Stimulated activated CD4-positive, alpha-beta T cell treated with anti-CD3 and anti-CD28 coated beads, Interleukin-2, amount 100 ng/mL, for 48 hours (primary cell): ENCODE measurements at places on chromosomes 4 and X.

DNA sequence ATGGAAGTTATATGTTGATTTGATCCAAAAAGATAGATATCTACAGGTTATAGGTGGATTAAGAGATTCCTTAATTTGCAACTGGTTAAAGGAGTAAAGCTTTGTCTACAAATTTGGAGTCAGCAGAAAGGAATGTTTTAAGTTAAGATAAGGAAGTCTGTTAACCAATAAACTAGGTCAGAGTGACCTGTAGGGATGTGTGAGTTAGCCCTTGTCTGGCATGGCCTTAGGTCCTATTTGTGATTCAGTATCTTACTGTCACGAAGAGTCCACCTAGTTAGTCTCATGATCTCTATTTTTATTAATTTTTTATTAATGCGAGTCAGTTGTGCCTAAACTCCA, 230.8 kb downstream of the INPP4B start:
- no peak for DNase-seq

- DNase-seq = peak; percentile 15
Measured at GRCh38 chr4:143406523-143406922, 69.8 kb downstream of the GAB1 start.

GRCh38 chrX:69051901-69052300, 113.4 kb downstream of the PJA1 start:
- DNase-seq = no peak

DNA sequence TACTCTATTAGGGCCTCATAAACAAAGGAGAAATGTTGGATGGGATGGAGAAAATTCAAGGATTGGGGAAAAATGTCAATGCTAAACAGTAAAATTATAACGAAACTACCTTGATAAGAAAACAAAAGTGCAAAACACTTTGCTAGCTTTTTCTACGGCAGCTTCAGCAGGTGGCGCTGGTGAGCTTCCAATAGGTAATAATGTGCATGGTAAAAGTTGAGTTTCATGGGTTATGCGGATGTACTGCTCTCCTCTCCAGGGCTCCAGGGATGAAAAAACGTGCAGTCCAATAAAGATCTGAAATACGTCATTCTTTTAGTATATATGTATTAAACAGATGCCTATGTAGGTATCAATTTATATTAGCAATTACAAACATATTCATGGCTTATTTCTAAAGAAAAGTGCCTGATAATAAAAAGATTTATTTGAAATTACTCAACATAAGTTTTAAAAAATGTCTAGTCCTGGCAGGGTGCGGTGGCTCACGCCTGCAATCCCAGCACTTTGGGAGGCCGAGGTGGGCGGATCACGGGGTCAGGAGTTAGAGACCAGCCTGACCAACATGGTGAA, 239.6 kb downstream of the GRXCR1 start:
- peak; percentile 39 for DNase-seq

- DNase-seq = peak; percentile 32
Measured at GRCh38 chr4:70704215-70704930, 16.0 kb downstream of the UTP3 start.

DNA sequence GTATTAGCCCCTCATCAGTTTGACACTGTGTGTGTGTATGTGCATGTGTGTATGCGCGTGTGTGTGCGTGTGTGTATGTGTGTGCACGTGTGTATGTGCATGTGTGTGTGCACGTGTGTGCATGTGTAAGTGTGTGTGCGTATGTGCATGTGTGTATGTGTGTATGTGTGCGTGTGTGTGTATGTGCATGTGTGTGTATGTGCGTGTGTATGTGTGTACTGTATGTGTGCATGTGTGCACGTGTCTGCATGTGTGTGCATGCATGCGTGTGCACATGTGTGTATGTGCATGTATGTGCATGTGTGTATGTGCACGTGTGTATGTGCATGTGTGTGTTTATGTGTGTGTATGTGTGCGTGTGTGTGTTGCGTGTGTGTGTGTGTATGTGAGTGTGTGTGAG, 31.1 kb upstream of the MXRA5 start:
- DNase-seq = no peak

DNA sequence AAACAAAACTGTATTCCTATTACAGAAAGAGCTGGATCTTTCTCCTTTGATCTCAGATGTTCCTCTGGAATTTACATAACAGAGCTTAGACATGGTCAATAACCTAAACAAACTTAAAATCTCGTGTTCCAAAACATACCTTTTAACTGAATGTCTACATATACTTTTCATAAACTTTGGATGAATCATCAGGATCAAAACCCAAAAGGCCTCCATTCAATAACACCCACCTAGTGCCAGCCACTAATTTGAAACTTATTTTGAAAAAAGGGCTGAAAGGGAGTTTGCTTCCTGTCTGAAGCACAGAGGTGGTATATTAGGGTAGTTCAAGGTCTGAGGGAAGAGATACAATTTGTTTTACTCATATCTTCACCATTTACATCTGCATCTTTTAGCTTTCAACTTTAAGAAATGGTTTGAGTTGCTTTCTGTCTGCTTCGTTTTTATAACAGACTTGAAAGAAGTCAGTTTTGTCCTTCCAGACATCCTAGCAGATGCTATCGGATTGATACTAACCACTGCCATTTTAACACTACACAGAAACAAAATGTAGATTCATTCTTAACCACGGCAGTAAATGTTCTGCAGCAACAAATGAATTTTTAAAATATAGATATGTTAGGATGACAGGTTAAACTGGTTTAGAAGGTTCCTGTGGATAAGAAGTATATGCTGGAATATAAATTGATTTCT, 242.8 kb upstream of the DKK2 start:
- no peak for DNase-seq

DNA sequence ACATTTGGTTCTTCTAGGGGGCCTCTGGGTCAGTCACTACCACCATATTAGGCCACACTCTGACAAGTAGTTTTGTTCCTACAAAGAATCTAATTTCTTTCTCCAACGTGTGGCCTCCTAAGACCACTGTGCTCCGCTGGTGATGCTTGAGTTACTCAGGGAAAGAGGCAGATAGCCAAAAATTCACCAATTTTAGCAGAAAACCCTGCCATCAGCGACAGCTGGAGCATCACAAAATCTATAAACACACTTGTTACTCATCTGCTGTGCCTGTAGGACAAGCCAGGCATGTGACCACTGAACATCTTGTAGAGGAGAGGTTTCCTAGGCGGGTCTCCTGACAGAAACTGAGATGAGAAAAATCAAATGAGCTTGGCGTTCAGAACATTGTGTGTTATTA, 105.4 kb downstream of the SYNPO2 start:
- DNase-seq = no peak

DNA sequence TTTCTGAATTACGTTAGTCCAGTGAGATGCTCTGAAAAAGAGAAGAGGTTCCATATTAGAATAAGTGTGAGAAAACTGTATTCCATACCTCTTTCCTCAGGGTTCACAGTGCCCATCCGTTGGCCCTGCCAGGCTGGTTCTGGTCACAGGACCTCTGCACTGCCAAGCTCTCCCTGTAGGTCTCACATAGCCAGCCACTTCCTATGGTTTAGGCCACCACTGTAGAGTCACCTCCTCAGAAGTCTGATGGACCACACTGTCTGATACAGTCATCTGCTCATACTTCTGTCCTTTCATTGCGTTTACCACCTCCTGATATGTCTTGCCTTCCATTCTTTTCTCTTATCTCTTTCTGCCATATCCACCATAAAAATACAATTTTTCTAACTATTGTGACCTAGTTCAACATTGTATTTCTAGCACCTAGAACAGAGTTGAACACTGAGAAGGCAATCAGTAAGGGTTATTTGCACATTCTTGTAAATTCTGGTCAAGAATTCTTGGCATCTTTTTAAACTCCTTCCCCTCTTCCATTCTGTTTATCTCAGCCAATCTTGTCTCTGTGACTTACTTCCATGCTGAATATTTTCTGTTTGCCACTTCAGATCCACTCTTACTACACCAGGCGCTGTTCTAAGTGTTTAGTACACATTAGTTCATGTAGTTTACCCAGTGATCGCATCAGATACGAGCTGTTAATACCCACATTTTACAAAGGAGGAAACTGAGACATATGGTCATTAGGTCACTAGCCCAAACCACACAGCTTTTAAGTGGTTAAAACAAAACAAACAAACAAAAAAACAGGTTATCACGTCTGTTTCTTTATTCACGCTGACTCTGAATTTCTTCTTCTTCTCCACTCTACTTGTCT, 125.6 kb downstream of the CBR4 start:
- no peak for DNase-seq

DNA sequence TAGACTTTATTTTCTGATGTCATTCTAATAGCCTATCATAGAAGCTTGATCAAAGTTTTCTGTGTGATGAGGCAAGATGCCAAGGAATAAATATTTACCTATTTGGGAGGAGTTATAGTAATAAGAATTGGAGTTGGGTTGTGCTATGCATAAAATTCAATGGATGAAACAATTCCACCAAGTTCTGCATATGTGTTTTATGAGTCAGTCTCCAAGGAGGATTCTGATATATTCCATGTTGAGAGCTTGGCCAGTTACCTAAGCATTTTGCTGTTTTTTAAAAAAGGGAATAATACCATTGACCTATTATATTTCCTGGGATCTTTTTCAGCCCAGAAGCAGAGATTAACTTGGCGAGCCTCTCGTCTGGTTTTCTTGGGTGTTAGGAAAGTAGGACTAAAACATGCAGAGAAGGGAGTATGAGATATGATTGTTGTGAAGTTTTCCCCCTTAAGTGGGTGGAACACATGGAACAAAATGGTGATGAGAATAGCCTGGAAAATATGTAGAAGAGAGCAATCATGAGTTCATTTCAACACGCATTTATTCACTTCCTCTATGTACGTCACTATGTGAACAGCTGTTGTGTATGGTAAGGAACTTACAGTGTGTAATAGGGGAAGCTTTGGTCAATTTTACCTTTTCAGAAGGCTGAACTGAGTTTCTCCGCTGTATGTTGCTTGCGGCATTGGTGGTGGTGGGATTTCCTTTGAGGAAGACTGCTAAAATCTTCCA, 39.2 kb downstream of the POLA1 start:
- no peak for DNase-seq

DNA sequence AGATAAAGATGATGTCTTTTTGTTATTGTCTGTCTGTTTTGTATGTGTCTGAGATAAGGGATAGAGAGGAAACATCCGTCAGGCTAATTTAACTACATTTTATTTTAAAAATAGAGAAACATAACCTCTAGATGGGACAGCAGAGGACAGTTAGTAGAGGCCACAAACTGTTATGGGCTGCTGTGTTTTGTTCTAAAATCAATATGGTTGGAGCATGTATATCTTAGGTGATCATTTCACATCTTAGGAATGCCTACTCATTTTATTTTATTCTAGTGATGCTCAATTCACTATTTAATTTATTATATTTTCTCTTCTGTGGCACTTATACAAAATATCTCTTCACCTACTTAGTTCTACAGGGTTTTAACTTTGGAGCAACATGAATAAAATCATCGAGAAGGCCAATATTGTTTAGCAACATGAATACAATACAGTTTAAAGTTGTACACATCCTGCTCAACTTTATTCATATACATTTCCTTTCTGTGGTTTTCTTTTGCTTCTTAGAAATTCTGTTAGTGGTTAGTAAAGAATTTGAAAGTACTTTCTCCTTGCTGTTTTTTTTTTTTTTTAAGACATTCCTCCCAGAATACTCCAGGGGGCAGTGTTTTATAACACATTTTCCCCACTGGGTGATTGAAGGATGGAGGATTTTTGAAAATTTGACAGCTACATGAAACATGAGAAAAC, 392.9 kb downstream of the UNC5C start:
- no peak for DNase-seq

GRCh38 chrX:81390237-81390636, 188.3 kb downstream of the SH3BGRL start:
- DNase-seq = no peak

- DNase-seq = peak; percentile 20
Measured at GRCh38 chrX:45515262-45516215, 314.9 kb upstream of the DIPK2B start.

- no peak for DNase-seq
Measured at GRCh38 chr4:48635310-48635709, 144.8 kb downstream of the FRYL start.

- no peak for DNase-seq
Measured at GRCh38 chrX:125998432-125998831, 167.7 kb downstream of the DCAF12L2 start.

DNA sequence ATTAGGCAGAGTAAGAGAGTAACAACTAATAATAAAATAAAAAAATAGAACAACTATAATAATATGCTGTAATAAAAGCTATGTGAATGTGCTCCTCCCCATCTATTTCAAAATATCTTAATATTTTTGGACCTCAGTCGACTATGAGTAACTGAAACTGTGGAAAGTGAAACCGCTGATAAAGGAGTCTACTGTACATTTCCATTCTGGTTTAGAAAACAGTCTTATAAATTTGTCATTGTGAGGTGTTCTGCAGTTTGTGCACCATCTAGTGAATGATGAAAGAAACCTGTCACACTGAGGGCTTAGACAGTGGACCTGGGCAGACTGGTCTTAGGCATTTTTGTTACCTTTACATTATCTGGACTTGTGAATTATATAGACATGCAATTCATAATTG, 42.0 kb downstream of the TMEM150C start:
- no peak for DNase-seq

DNA sequence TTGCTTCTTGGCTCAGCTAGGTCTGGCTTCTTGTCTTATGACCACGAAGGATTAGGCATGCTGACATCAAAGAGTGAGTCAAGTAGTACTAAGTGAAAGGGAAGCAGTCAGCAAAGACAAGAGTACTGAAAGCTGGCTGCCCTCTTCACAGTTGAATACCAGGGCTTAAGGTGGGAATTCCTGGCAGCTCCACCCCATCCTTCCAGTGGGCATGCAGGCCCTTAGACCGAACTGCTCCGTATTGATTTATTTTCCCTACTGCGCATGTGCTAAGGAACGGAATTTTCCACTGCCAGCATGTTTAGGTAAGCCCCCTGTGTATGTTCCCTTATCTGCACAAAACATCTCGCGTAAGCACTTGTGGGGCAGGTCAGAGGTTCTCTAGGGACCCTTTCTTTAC, 2320.1 kb downstream of the ARAP2 start:
- no peak for DNase-seq

- no peak for DNase-seq
Measured at GRCh38 chr4:89109841-89110540, 1.3 kb upstream of the TIGD2 start.

- DNase-seq = no peak
Measured at GRCh38 chr4:13309751-13310150, 174.4 kb downstream of the RAB28 start.

DNA sequence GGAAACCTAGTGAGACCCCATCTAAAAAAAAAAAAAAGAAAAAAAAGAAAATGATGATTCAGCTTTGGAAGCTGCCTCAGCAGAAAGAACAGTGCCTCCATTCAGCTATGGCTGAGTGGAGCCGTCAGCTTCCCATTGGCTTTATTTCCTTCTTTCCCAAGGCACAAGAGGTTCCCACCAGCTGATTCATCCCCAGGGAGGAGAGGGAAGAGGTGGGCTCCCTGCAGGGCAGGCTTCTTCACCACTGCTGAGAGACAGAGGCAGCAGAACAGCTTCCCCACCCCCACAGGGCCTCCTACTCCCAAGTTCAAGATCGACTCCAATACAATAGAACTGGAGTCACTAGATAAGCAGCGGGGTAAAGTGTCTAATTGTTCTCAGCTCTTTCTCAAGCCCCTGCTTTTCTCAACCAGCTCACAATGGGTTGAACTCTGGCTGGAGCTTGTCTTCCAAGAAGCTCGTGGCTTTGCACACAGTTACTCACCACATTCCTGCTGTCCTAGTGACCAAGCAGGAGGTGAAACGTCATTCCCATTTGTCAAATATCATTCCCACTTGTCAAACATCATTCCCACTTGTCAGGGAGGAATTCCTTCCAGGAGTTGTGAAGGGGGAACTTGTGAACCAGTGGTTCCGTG, 47.8 kb downstream of the FHDC1 start:
- DNase-seq = no peak

- DNase-seq = no peak
Measured at GRCh38 chr4:40912460-40913184, 162.9 kb downstream of the NSUN7 start.
